Nephron progenitor cell (in vitro differentiated cells): ENCODE measurements at places on chromosomes 16 and 17.

GRCh38 chr17:38727736-38728135, 2.4 kb upstream of the CISD3 start:
- DNase-seq = no peak

GRCh38 chr17:81166033-81166492, at the start of gene AATK:
Gene AATK (minus strand): TSS chr17:81166221. CDS start chr17:81165992, 229 bp downstream.
- DNase-seq = no peak

DNA sequence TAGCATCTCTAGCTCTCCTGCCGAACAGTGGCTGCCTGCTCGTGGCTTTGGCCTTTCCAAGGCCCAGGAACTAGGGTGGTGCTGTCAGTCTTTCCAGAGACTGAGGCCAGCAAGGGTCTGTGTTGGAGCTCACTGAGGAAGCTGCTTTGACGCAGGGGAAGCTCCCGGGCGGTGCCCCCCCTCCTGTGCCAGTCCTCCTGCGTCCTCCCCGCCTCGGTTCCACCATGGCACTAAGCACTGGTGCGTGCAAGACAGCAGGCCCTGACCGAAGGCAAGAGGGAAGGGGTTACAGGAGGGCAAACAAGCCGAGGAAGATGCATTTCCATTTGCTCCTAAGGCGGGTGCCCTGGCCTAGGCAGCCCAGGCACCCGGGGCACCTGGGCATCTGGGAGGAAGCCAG, 4.5 kb downstream of the CYB561 start:
- no peak for DNase-seq

- no peak for DNase-seq
Observed at GRCh38 chr16:75287708-75288107, 36.3 kb upstream of the BCAR1 start.

- DNase-seq = no peak
Observed at GRCh38 chr17:78715000-78715771, 66.9 kb downstream of the CYTH1 start.

DNA sequence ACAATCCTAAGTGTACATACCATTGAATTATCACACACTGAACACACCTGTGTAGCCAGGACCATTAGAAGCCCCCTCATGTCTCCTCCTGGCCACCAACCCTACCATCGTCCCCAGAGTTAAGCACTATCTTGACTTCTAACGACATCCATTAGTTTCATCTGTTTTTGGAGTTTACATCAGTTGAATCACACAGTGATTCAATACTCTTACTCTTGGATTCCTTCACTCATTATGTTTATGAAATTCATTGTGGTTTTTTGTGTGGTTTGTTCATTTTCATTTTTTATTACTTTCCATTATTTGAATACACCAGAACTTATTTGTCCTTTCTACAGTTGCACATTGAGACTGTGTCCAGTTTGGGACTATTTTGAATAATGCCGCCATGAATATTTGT, 13.6 kb downstream of the DRC7 start:
- no peak for DNase-seq

DNA sequence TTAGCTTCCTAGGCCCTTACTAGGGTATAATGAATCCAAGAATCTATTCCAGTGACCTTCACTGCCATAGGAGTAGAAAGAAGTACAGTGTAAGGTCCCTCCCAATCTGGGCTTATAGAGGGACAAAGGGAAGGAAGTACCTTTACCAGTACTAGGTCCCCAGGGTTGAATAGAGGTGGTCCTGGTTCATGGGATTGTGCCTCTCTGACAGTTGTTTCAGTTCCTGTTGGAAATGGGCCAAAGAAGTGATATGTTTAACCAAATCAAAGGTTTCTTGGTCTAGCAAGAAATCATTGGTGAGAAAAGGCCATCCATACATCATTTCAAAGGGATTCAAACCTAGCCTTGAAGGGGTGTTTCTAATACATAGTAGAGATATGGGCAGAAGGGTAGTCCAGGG, 16.0 kb upstream of the ZNHIT3 start:
- DNase-seq = no peak

DNA sequence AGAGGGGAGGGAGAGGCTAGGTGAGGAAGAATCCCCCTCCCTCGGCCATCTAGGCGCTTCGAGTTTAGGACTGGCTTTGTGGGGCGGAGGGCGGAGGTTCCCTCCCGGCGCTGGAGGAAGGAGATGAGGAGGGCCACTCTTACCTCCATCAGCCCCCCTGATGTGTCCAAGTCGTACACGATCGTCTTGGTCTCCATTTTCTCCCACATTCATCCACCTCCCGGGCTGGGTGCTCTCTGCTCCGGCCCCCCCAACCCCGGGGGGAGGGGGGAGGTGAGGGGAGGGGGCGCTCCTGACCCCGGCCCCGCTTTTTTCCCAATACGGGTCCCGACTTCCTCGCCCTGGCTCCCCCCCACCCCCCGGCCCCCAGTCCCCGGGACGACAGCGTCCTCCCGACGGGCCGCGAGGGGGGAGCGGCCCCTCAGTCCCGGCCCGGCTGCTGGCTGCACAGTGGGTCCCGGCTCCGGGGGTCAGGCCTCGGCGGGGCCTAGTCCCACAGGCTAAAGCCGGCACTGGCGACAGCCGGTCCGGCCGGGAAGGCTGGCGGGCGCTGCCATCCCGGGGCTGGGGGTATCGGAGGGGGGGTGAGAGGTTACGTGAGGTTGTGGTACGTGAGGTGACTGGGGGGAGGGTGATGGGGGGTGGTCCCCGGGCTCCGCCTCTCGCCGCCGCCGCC, 428 bp downstream of the PHF12 start:
- DNase-seq = no peak

- no peak for DNase-seq
Observed at GRCh38 chr16:67571981-67572431, 9.7 kb downstream of the CTCF start.

DNA sequence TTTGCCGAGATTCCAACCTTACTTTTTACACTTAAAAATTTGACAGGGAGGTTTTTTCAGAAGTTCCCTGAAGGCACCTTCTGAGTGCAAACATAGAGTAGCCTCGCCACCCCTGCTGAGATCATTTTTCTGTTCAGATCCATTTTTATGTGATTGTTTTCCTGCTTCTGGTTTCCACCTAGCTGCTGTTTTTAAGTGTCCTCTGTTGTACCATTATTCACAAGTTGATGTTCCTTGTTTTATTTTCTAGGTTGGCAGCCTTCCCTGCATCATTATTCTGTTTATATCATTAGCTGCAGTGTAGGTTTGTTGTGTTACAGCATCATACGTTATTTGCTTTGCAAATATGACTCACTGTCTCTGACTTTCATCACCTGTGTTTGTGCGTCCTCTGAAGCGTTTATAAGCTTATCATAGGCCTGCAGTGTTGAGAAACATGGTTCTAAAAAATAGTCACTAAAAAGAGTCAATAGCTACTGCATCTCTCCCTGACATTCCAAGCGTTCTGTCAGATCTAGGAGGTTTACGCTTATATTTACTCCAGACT, 116.9 kb upstream of the CLEC3A start:
- no peak for DNase-seq

DNA sequence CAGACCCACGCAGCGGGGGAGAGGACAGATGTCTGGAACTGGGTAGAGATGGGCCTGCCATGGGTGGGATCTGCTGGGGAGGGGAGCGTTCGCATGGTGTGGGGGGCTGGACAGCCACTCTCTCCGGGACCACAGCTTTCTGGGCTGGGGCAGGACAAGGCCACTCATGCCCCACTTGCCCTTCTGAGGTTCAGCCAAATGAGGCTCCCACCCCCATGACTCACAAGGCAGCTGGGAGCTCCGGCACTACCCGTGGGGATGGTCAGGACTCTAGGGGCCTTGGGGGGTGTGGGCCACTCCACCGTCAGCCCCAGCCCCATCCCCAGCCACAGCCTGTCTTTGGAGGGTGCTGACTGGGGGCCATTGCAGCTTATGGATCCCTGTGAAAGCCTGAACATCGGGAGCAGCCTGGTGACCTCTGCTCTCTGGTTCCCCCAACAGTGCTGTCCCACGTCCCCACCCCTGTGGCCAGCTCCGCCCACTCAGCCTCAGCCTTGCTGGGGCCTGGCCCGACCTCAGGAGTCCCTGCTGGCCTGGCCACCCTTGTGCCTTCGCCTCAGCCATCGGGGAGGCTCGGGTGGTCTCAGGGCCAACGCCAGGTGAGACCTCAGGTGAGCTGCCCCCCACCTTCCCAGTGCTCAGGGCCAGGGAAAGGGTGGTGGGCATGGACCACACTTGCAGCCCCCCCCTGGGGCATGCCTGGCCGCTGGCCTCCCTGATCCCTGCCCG, 4.7 kb upstream of the CDH15 start:
- DNase-seq = no peak
